ENCODE measurements at places on chromosomes 12 and 14.

- DNase-seq = no peak
Observed at GRCh38 chr14:104693482-104694431, 4.3 kb downstream of the INF2 start.

GRCh38 chr12:106171117-106171750 is 32.5 kb upstream of the NUAK1 start:
- no peak for DNase-seq

- no peak for DNase-seq
Observed at GRCh38 chr12:68903511-68903910, 29.5 kb downstream of the CPM start.

- no peak for DNase-seq
Observed at GRCh38 chr12:42422785-42423184, 96.8 kb downstream of the PPHLN1 start.

Data from stimulated activated CD4-positive, alpha-beta T cell treated with anti-CD3 and anti-CD28 coated beads, TNF-alpha, amount 100 ng/mL, for 1 hour (primary cell).